ENCODE measurements at places on chromosomes 2 and 18. TPM values are rescaled to one million over a fixed set of nuclear protein-coding genes. Genes with fewer than 3 reads are reported as not detected.
A peak's percentile ranks its signal among the peaks of the same experiment; 100 is the strongest.

DNA sequence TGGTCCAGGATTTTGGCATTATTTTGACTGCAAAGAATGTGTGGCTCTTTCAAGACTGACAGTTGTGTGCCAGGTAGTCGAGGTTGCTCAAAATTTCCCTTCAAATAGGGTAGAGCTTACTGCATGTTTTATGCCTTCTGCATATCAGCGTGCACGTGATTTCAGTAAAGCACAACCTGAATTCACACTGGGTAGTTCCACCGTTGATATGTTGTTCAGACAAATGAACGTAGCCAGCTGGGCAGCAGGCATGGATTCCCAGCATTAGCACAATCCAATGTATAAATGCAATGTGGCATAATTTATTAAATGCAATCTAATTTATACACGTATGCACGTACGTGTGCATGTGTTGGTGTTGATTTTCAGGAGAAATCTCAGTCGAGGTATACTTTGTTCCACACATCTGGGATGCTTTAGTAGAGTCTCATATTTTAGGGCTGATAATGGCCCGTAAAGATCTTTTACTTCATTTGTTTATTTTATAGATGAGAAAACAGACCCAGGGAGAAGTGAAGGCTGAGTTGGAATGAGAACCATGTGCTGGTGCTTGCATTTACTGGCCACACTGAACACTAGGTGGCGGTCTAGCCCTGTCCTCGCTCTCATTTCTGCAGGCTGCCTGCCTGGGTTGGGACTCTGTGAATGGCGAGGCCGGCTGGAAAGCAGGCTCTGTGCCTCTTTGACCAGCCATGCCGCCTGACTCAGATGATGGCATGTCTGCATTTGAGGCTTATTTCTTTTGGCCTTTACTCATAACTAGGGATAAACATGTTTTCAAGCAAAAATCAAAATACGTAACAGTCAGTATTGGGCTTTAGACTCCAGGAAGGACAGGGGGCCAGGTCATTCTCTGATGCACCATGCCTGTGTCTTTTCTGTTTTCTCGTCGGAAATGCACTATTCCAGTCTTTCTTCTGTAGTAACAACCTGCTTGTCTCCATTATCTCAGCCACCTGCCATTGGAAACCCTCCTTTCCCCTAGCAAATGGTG, 120.4 kb downstream of the RNF144A start:
- no peaks in the 10 kb centered on the region for H3K36me3 ChIP-seq
- H3K4me1 ChIP-seq: no peaks in the 10 kb centered on the region
- H3K27ac ChIP-seq: no peak overlapping the region
- no peaks in the 10 kb centered on the region for H3K27me3 ChIP-seq
- H3K4me3 ChIP-seq: no peak overlapping the region
- DNase-seq: peak; percentile 26

- H3K4me1 ChIP-seq: no peaks in the 10 kb centered on the region
- no peak overlapping the region for H3K4me3 ChIP-seq
- no peaks in the 10 kb centered on the region for H3K27me3 ChIP-seq
- H3K36me3 ChIP-seq: no peaks in the 10 kb centered on the region
- H3K27ac ChIP-seq: no peak overlapping the region
Measured at GRCh38 chr2:195181059-195181705, 475.8 kb upstream of the SLC39A10 start.

DNA sequence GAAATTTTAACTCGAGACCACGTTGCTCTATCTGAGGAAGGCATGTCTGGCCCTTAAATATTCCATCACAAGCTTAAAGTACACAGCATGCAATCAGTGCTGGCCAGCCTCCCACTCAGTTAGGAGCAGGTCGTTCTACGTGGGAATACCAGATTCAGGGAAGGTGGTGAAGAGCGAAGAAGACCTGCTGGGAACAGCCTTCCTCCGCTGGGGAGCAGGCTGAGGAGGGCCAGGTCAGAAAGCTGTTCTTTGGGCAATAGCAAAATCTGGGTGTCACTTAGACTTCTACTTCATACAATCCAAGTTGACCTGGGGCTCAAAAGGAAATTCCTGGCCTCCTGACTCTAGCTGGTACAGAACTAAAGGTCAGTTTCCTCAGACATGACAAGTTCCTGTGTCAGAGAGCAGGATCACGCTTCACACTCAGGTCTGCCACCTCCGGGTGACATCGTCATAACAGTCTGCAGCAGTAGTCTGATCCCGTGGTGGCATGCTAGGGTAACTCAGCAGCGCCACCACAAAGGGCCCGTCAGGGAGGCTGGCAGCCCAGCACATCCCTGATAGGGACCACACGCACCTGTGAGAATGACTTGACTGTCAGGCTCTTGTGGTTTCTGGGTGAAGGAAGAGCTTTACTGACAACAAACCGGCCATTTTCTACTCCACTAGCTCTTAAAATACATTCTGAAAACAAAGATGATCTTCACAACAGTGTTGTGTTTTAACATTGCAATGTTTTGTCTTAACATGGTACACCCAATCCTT, 35.2 kb upstream of the NAPG start:
- DNase-seq: no peak
- H3K27ac ChIP-seq: no peak overlapping the region
- H3K4me1 ChIP-seq: no peaks in the 10 kb centered on the region
- H3K27me3 ChIP-seq: no peaks in the 10 kb centered on the region
- H3K36me3 ChIP-seq: no peaks in the 10 kb centered on the region

The CTAGE1 gene
- total RNA-seq: 0.12 TPM

DNA sequence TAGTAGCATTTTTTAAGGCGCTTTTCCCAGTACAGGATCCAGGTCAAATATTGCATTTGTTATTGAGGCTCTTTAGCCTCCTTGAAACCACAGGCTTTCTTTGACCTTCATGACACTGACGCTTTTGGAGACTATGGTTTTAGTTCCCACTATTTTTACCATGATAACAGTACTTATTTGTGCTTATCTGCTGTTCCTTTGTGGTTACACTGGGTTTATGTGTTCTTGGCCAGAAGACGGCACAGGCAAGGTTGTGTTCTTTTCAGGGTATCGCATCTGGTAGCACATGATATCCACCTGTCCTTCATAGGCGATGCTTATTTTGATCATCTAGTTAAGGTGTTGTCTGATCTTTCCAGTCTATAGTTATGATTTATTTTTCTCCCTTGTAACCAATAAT, 16.8 kb upstream of the MBOAT2 start:
- no peak for DNase-seq
- H3K27ac ChIP-seq: no peak overlapping the region
- H3K27me3 ChIP-seq: no peaks in the 10 kb centered on the region

DNA sequence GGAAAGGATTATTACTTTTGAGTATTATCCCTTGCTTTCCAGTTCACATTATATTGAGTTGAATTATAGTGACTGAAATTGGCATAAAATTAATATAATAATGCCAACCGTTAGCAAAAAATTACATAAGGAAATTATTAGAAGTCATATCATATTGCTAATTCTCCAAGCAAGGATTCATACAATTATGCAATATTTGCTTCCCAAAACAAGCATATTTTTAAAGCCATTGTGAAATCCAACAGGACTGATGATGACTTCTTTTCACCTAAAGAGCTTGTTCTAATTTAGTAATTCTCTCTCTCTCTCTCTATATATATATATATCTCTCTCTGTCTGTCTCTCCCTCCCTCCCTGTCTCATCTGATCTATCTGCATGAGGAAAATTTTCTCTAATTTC, 283.5 kb downstream of the DSEL start:
- no peaks in the 10 kb centered on the region for H3K27me3 ChIP-seq
- H3K4me1 ChIP-seq: no peaks in the 10 kb centered on the region
- H3K27ac ChIP-seq: peak overlapping the region; percentile 23
- H3K36me3 ChIP-seq: no peaks in the 10 kb centered on the region
- no peak for DNase-seq
- H3K4me3 ChIP-seq: no peak overlapping the region

GRCh38 chr2:164495491-164496223, 125.6 kb downstream of the GRB14 start:
- H3K27me3 ChIP-seq: no peaks in the 10 kb centered on the region
- no peaks in the 10 kb centered on the region for H3K36me3 ChIP-seq
- no peaks in the 10 kb centered on the region for H3K4me1 ChIP-seq
- no peak overlapping the region for H3K4me3 ChIP-seq
- no peak overlapping the region for H3K27ac ChIP-seq
- peak; percentile 66 for DNase-seq

Data from astrocyte (in vitro differentiated cells and primary cell).